ENCODE measurements at places on chromosomes 1 and 21.

DNA sequence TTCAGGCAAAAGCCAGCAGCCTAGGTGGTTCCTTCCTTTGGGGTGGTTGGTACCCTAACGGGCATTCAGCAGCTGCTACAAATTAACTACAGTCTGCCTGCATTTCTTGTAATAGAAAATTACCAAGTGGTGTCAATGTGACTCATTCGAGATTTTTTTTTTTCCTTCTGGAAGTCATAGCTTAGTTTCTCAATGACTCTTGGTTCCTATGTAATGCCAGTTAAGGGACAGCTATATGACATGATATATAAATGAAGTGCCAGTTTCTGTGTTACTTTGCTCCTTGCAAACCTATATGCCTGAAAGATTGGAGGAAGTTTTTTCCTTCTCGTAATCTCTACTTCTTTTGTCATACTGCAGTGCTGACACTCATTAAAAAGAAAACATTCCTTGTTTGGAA is 2.6 kb downstream of the MGST3 start:
- DNase-seq, result no peak

- no peak for DNase-seq
These were observed 158.0 kb downstream of the TGFB2 start for GRCh38 chr1:218503102-218503501.

- DNase-seq, result no peak
These were observed 63.8 kb downstream of the TBCE start for GRCh38 chr1:235430991-235431390.

DNA sequence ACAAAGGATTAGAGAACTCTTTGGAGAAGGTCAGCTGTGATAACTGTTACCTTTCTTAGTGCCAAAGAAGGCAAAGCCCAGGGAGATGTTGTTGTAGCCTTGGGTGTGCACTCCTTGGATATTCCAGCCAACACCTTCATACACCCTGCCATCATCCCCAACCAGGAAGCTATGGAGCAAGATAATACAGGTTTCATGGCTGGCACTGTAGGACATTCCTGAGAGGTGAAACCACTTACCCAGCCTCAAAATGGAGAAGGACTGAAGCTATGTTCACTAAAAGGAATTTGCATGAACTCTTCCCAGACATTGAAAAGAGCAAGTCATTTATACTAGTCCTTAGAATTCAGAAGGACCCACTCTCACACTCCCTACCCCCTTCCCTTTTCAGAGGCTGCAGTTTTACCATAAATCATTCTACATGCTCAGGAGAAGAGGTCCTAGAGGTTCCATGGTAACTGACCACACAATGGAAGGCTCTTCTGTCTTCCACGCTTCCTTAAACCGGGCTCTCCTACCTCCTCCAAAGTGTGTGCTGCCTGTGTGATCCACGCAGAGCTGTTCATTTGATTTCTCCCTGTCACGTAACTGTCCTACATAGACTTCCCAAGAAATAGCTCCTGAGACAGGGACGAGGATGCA is 5.5 kb downstream of the PGLYRP4 start:
- no peak for DNase-seq

- no peak for DNase-seq
These were observed 4.9 kb downstream of the SLAMF8 start for GRCh38 chr1:159831412-159832141.

DNA sequence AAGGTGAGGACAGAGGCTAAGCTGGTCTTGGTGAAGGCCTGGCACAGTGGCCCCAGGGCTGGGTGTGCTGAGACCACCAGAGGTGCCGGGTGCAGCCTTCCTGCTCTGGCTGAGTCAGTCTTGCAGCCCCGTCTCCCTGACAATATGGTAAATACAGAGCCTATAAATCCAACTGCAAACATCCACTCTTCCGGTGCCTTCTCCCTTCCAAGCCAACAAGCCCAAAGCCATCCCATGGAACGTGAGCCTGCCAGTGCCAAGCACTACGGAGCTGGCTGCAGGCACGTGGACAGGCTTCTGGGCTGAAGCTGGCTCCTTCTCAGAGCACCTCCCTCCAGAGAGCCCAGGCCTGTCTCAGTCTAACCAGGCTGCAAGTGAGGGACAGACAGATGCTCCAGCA is 70.0 kb downstream of the TRABD2B start:
- no peak for DNase-seq

GRCh38 chr1:243465081-243465480 is 209.2 kb downstream of the SDCCAG8 start:
- DNase-seq, result no peak
